ENCODE measurements at places on chromosomes 4 and X.

DNA sequence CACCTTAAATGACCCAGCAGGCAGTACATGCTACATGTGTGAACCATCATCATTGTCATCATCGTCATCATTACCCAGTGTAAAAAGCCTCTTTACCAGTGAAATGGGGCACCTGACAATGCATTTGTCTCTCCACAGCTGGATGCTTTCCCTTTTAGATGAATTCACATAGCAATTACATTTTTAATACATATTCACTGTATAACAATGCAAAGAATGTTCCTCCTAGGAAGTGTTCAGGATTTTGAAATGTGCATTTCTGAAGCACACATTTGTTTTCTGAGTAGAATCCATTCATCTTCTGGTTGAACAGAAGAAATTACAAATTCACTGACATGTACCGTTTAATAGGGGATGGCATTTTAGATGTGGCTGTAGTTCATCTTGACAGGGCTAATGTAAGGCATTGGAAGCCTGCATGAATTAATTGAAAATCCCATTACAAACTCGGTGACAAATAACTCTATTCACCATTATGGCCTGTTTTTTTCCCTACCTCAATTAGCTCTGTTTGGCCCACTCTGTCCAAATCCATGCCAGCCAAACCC, 111.1 kb downstream of the SH3RF1 start:
- DNase-seq, result no peak

GRCh38 chrX:66698273-66699204, 59.7 kb upstream of the EDA2R start:
- no peak for DNase-seq

GRCh38 chrX:111180750-111181240, 84.8 kb downstream of the PAK3 start:
- DNase-seq, result no peak

DNA sequence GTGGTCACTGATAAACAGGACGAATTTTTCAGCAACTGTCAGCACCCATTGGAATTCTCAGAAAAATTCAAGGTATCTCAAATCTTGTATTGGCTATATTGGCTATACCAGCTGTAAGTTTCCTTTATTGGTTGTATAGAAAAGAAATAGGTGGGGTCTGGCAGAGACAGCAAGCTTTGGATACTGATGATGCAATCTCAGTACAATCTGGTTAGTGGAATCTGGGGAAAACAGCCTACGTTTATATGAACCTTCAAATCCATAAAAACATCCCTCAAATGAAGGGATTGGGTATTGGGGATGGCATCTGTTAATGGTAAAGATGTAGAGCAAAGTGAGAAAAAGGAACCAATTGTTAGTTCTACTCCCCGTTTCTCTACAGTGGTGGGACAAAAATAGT, 76.4 kb upstream of the MBNL3 start:
- DNase-seq, result no peak

DNA sequence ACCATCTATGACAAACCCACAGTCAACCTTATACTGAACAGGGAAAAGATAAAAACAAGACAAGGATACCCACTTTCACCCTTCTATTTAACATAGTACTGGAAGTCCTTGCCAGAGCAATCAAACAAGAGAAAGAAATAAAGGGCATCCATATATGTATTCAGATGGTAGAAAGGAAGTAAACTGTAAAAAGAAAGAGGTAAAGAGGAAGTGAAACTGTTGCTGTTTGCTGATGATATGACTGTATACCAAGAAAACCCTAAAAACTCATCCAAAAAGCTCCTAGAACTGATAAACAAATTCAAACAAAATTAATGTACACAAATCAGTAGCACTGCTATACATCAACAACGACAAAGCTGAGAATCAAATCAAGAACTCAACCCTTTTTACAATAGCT, 538.7 kb upstream of the PABPC4L start:
- DNase-seq, result no peak

GRCh38 chr4:3070709-3071500, 3.4 kb downstream of the HTT-AS start:
- DNase-seq, result no peak

DNA sequence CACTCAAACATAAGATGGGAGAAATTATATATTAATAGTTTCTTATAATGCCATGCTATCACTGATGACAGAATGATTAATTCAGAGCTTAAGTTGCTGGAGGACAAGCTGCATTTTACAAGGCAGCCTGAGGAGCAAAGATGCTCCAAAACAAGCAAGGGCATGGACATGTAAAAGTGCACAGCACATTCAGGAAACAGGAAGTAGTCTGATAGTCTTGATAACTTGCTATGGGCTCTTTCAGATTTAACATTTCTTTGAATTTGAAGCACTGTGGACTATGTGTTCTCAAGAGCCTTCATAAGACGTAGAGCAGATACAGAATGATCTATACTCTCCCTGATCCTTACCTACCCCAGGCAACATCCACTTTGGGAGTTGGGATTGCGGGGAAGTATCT, 50.0 kb downstream of the AMMECR1 start:
- no peak for DNase-seq

GRCh38 chrX:17592117-17592516, 145.2 kb upstream of the SCML1 start:
- DNase-seq, result no peak

DNA sequence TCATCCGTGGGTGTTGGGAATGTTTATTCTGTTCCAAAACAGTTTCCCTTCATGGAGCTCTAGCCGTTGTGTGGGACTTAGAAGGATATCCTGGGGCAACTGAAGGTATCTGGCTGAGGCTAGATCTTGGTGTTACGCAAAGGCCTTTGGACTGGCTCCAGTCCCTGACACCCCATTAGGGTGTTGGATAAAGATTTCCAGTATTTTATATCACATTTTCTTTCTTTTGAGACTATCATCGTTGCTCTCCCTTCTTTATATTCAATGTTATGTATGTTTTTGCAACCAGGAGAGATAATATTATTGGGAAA, 103.0 kb downstream of the TECRL start:
- DNase-seq, result no peak

GRCh38 chr4:6826781-6827508, 44.4 kb downstream of the KIAA0232 start:
- DNase-seq, result no peak

GRCh38 chrX:14872355-14872754, 514 bp downstream of the FANCB start:
- no peak for DNase-seq

DNA sequence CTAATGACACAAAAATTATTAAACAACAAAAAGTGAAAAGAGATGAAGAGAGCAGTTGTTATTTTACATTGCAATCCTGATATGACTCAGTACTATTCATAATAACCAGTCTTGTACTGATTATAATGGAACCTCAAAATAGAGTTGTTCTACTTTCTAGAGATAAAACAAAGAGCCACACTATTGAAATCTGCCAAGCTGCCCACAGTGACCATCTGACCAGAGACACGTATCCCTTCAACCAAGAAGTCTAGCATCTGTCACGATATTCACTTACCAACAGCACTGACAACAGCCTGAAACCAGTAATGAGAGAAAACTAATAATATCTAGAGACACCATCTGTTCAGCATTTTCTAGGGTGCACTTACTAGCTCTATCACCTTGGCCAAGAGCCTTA, 466.7 kb downstream of the NKX6-1 start:
- DNase-seq, result no peak

DNA sequence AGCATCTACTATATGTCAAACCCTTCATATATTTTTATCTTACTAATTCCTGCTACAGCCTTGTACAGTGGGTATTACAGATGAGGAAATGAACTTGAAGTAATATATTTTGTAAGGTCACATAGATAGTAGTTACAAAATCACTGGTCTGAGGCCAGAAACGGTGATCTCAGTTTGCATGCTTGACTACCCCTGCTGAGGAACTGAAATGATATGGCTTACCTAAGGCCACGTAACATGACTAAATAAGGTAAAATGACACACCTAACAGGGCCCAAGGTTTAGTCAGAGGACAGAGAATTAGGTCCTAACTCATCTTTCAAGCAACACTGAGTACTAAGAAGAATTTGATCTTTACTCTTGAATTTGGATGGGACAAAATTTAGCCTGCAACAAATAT, 1.5 kb upstream of the COMMD8 start:
- no peak for DNase-seq

- DNase-seq, result no peak
These were observed 57.1 kb downstream of the REELD1 start for GRCh38 chr4:146271466-146271865.

DNA sequence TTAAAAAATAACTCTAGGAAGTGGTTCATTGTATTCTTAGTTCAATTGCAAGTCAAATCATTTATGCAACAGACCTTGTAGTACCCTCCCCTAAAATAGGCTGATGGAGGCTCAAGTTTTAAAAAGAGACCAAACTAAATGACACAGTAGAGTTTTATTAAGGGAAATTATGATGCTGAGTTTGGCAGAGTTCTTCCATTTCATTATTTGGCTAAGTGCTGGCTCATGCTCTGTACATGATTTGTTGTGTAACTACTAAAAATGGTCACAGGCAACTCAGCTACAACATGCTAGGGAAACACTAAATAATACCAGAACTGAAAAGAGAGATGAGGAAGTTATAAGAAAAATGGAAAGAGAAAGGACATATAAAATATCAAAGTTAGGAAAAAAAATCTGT, 96.1 kb upstream of the TFDP3 start:
- DNase-seq, result no peak

DNA sequence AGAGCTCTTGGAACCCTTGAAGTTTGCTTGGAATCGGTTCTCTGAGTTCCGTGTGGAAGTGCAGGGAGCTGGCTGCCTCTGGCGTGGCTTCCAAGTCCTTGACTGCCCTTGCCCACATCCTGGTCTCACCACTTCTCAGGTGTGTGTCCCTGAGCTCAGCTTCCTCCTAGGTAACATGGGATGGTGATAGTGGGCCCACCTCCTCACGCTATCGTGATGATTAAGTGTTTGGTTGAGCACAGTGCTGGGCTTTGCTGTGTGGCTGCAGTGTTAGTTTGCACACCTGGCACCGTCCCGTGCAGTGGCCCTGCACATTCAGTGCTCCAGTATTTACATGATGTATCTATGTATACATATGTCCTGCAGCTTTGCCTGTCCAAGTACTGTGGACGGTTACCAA, 81.5 kb downstream of the CLDN34 start:
- no peak for DNase-seq

DNA sequence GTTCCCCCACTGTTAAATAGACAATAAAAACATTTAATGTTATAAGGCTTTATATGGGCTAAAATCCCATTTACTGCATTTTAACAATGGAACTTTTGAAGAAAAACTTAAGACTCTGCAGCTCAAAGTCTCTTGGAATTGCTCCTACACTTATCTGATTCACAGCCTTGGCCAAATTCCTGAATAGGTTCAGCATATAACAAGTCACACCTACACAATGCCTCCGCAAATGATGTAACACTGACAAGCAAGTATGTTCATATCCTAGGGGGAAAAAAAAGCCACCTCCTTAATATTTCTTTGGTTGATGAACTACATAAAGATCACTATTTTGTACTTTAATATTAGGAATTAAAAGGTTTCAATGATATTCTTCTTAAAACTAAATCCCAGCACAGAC, 34.5 kb downstream of the RPS6KA6 start:
- no peak for DNase-seq

GRCh38 chr4:128601991-128602695, 207.4 kb upstream of the JADE1 start:
- no peak for DNase-seq

DNA sequence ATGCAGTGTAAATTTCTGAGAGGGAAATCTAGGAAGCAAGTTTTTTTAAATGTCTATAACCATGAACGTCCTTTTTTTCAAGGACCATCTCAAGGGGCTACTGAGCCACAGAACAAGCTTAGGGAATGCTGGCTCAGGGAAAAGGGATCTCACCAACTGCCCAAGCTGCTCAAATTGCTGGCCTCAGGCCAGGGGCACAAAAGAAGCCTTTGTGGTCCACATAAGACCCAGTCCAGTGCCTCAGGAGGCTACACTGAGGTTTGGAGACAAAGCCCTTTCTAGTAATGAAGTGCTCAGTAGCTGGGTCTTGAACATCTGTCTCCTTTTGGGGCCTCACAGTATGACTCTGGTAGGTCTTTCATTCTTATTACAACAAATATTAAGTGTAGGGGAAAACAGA, 305.5 kb downstream of the RAB28 start:
- DNase-seq, result no peak

DNA sequence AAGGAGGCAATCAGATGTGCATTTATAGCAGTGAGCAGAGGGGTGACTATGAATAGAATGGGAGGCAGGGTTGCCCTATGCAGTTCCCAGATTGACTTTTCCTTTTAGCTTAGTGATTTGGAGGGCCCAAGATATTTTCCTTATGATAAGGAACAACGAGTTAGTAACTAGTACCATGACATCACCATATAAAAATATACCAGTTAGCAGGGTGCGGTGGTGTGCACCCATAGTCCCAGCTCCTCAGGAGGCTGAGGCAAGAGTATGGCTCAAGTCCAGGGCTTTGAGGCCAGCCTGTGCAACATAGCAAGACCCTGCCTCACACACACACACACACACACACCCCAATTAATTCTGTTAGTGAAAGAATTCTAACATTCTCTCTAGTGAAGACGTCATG, 53.0 kb downstream of the IL13RA2 start:
- no peak for DNase-seq

GRCh38 chrX:9890681-9891091, 76.5 kb upstream of the CLDN34 start:
- DNase-seq, result no peak

- no peak for DNase-seq
These were observed 1065.7 kb upstream of the FTHL17 start for GRCh38 chrX:32137525-32137924.

GRCh38 chr4:184969610-184970009, 48.7 kb upstream of the HELT start:
- DNase-seq, result no peak

DNA sequence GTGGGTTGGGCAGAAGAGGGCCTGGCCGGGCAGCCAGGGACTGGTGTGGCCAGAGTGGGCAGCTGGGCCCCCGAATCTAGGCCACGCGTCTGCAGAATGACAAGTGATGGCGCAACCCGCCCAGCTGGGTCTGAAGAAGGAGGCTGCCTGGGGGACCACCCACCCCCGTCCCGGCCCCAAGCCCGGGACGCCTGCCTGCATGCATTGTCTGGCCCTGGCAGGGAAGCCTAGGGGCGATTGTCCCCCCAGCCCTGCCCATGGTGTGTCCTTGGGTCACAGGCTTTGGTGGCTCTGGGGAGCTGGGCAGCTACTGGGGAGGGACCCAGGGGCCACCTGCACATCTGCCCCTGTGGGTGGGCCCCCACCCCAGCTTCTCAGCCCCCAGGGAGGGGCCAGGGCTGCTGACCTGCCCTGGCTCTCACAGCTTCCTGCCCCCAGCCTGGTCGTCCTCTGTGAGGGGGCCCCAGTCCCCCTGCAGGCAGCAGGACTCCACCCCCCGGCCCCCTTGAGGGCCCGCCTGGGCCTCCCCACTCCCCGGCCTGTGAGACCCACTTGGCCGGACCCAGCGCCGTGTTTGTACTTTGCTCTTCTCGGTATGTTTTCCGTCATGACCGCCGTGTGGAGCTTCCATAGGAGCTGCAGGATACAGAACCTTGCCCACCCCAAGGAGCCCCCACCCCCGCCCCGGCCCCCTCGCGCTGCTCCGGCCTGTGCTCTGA, 4.9 kb downstream of the FGFR3 start:
- DNase-seq, result no peak

GRCh38 chr4:170391066-170391740, 301.4 kb upstream of the AADAT start:
- no peak for DNase-seq

GRCh38 chr4:10175626-10176025, 59.0 kb upstream of the WDR1 start:
- DNase-seq, result no peak

- no peak for DNase-seq
These were observed 48.2 kb downstream of the USP26 start for GRCh38 chrX:133048751-133049150.

Data from central memory CD4-positive, alpha-beta T cell (primary cell).